ENCODE measurements at places on chromosomes 16 and 17.

- no peak for DNase-seq
Observed at GRCh38 chr16:58087209-58087913, 41.8 kb downstream of the CFAP20 start.

DNA sequence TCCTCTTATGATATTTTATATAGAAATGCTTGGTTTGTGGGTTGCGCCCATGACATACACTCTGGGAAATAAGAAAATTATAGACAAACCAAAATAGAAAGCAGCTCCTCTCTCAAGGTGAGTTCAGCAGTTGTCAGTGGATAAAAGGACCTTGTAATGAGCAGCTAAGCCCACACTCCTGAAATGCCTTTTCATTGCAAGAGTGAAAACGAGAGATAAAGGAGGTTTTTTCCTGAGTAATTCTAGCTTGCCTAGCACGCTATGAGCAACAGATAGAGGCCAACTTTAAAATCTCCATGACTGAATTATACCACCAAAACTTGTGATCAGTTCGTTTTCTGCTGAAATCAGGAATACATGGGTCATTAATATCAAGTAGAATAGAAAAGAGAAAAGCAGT, 261.8 kb upstream of the CACNG5 start:
- no peak for DNase-seq

DNA sequence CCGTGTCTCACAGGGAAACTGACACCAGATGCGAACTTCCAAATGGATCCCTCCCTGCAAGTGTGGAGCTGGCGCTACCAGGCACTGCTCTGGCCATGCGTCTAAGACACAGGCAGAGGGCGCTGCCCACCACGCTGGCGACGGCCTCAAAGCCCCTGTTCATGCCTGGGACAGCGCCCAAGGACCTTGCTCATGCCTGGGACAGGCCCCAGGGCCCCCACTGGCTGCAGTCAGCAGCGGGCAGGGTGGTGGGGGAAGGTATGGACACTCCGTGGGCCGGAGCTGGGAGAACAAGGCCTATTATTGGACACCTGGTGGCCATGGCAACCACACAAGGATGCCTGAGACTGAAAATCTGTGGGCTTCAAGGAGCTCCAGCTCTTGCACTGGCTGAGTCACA, 8.8 kb downstream of the ZG16B start:
- no peak for DNase-seq

- DNase-seq: no peak
Observed at GRCh38 chr17:63282455-63282854, 163.7 kb downstream of the CYB561 start.

GRCh38 chr16:57507136-57508034, 21.1 kb upstream of the DOK4 start:
- DNase-seq: no peak

GRCh38 chr17:82665891-82666290, 17.6 kb upstream of the WDR45B start:
- no peak for DNase-seq

DNA sequence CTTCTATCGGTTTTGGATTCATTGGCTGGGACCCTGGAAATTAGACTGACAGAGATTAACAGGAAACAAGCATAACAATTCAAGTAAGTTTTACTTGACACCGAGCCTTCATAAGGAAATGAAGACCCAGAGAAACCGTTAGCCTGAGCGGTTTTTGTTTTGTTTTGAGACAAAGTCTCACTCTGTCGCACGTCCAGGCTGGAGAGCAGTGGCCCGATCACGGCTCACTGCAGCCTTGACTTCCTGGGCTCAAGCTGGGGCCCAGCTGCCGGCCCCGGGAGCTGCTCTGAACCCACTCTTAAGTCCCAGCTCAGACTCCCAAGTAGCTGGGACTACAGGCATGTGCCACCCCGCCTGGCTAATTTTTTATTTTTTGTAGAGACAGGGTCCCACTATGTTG, 321.3 kb downstream of the SEC14L1 start:
- no peak for DNase-seq
